ENCODE measurements at places on chromosomes 5 and 9.

- DNase-seq = no peak
Observed at GRCh38 chr9:133490865-133491655, 12.2 kb upstream of the SLC2A6 start.

- DNase-seq = no peak
Observed at GRCh38 chr5:123279136-123279535, 144.1 kb downstream of the CEP120 start.

DNA sequence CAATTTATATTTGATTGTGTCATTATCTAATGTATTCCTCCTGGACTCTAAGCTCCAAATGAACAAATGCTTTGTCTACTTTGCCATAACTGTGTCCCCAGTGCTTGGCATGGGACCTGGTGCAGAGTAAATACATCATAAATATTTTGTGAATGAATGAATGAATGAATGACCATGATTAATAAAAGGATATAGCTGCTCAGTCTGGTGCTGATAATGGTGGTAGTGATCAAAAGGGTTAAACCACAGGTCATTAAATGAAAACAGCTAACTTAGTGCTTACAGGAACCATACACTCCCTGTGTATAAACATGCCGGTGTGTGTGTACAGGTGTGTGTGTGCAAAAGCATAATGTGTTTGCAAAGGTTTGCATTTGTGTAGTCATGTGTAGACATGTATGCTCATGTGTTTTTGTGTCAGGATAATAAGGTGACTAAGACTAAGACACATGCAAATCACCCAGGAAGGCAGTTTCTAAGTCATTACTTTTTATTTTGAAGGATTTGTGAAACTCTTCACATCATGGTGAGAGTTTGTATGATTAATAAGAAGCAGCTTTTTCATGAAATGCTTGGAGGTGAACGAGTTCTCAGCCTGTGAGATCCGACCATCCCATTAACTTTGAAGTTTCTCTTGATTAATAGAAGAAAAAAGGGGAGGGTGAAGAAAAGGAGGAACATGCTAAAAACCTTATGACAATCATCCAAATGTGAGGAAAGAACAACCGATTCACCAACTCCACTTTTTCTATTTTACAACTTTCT, 24.6 kb downstream of the SPARC start:
- DNase-seq = no peak

DNA sequence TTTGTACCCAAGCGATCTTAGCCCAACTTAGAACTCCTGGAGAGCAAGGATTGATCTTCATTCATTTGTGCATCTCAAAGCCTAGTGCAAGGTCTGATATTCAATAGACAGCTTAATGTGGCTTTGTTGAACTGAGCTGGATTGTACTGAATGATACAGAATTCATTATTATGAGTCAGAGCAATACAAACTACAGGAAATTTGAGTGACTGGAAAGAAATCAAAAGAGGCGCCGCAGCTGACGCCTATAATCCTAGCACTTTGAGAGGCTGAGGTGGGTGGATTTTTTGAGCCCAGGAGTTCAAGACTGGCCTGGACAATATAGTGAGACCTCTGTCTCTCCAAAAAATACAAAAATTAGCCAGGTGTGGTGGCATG, 58.6 kb downstream of the ENC1 start:
- DNase-seq = peak; percentile 30

- peak; percentile 75 for DNase-seq
Observed at GRCh38 chr9:126420643-126421564, 94.3 kb downstream of the MVB12B start.

GRCh38 chr5:65774346-65774745, 52.3 kb downstream of the NLN start:
- peak; percentile 62 for DNase-seq

- no peak for DNase-seq
Observed at GRCh38 chr5:32436553-32437242, 7.8 kb downstream of the ZFR start.

GRCh38 chr5:52846182-52846842, 58.6 kb downstream of the ITGA1 start:
- DNase-seq = no peak

- no peak for DNase-seq
Observed at GRCh38 chr5:138391859-138392386, 39.4 kb downstream of the KDM3B start.

DNA sequence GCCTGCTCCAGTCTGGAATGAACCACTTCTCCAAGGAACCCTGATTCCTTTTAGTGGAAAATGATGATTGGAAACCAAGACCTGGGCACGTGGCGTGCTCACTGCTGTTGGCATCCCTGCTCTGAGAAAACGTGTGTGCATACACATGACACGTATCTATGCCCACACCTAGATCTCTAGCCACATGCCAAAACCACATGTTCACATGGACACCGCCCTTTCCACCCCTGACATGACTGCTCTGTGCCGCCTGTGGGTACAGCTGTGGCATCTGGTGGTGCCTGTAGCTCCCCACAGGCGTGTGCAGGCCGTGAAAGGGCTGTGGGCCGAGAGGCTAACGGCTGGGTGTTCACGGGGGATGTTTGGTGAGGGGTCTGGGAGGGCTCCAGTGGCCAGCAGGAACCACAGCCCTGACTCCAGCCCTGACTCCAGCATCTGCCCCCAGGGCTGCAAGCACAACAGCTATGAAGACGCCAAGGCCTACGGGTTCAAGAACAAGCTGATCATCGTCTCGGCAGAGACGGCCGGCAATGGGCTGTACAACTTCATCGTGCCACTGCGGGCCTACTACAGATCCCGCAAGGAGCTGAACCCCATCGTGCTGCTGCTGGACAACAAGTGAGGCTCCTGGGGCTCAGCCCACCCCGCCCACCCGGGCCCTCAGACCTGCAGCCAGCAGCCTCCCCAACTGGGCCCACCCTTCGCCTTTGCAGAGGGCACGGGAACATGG, 75.1 kb downstream of the KCNT1 start:
- no peak for DNase-seq

DNA sequence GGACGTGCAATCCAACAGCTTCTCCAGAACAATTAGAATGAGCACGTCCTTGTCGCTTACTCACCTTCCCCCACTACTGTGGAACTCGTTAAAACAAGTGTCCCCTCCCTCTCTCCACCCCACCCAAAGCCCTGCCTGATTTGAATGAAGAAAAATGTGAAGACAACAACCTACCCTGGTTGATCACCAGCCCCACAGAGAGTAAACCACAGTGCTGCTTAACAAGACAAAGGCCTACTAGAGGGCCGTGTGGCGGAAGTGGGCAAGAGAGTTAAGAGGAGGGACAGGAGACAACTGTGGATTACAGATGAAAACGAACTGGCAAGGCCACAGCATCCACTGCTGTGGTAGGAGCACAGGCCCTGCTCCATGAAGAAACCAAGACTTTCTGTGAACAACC, 51.1 kb downstream of the CDK5RAP2 start:
- no peak for DNase-seq

GRCh38 chr5:11212706-11213105, 451.7 kb upstream of the DAP start:
- no peak for DNase-seq

DNA sequence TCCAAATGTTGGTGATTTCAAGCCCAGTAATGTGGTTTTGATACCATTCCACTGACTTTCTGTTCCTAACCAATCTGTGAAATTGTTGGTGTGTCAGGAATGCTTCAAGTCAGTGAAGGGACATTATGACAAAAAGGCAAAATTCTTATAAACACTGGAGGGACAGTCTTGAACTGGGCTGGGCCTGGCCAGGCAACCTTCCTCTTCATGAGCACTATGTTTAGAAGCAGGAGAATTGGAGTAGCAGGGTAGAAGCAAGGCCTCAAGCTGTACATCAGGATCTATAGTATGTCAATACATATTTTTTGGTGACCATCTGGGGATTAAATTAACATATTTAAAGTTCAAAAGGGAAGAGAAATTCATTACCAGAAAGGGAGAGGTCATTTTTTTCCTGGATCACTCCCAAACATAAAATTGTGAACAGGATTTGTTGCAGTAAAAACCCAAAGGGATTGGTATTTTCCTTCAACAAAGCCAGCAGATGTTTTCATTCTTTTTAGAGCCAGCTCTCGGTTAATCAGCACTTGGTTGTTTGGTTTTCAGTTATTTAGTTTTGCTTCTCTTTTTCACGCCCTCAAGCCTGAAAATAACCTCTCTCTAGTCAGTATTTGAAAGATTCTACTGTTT, 77.9 kb upstream of the PIK3R1 start:
- peak; percentile 68 for DNase-seq

GRCh38 chr5:65818592-65818991, 96.6 kb downstream of the NLN start:
- no peak for DNase-seq

GRCh38 chr9:12798066-12798770, 23.4 kb downstream of the LURAP1L start:
- DNase-seq = no peak

DNA sequence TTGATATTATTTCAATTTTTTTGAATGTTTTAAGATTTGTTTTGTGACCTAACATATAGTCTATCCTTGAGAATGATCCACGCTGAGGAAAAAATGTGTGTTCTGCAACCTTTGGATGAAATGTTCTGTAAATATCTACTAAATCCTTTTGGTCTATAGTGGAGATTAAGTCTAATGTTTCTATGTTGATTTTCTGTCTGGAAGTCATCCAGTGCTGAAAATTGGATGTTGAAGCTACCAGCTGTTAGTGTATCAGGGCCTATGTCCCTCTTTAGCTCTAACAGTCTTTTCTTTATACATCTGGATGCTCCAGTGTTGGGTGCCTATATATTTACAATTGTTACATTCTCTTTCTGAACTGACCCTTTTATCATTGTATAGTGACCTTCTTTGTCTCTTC, 422.3 kb downstream of the TMEM232 start:
- no peak for DNase-seq

- DNase-seq = no peak
Observed at GRCh38 chr5:76663573-76663972, 40.4 kb upstream of the F2RL2 start.

DNA sequence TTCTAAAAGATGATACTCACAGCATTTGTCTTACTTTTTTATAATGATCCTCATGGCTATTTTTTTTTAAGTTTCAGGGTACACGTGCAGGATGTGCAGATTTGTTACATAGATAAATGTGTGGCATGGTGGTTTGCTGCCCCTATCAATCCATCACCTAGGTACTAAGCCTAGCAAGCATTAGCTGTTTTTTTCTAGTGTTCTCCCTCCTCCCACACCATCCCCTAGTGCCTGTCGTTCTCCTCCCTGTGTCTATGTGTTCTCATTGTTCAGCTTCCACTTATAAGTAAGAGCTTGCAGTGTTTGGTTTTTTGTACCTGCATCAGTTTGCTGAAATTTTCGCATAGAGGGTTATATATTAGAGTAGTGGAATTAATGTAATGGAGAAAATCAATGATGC, 189.1 kb upstream of the CDH12 start:
- DNase-seq = no peak

DNA sequence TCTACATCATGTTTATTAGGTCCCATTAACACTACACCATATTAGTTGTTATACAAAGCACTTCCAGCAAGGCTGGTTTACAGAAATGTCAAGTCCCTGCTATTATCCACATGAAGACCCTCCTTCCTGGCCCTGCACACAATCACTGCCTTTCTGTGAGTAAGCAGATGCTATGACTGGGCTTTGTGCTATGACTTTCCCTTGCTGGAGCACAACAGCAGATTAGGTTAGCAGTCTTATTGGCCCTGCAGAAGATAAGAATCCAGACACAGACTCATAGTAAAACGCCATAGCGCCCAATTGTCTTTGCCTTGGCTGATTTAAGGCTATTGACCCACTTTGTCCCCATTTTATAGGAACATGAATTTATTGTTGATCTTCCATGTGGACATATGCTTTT, 228.9 kb upstream of the ACTBL2 start:
- DNase-seq = no peak

DNA sequence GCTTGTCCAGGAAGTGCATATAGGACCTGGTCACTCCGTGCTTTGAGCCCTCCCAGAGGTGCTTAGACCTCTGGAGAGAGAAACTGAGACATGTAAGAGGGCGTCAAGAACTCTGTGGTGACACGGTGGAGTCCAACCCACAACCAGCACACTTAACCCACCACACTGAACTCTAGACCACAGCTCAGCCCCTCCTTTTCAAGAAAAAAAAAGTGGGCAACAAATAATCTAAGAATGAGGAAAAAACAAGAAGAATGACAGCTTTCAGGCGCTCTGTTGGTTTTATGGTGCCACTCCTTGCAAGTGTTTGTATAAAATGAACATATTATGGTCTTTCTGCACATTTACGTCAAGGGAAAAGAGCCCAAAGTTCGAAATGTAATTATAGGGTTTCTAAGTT, 50.2 kb upstream of the SNAPC3 start:
- no peak for DNase-seq

GRCh38 chr9:112831281-112831851, 59.3 kb downstream of the SLC46A2 start:
- peak; percentile 9 for DNase-seq

- DNase-seq = peak; percentile 66
Observed at GRCh38 chr5:141992349-141992963, 20.4 kb downstream of the GNPDA1 start.

All from astrocyte of the spinal cord (primary cell).